ENCODE measurements at places on chromosomes 6 and 20.

- DNase-seq, result no peak
Measured at GRCh38 chr6:148440016-148440415, 97.4 kb downstream of the SASH1 start.

DNA sequence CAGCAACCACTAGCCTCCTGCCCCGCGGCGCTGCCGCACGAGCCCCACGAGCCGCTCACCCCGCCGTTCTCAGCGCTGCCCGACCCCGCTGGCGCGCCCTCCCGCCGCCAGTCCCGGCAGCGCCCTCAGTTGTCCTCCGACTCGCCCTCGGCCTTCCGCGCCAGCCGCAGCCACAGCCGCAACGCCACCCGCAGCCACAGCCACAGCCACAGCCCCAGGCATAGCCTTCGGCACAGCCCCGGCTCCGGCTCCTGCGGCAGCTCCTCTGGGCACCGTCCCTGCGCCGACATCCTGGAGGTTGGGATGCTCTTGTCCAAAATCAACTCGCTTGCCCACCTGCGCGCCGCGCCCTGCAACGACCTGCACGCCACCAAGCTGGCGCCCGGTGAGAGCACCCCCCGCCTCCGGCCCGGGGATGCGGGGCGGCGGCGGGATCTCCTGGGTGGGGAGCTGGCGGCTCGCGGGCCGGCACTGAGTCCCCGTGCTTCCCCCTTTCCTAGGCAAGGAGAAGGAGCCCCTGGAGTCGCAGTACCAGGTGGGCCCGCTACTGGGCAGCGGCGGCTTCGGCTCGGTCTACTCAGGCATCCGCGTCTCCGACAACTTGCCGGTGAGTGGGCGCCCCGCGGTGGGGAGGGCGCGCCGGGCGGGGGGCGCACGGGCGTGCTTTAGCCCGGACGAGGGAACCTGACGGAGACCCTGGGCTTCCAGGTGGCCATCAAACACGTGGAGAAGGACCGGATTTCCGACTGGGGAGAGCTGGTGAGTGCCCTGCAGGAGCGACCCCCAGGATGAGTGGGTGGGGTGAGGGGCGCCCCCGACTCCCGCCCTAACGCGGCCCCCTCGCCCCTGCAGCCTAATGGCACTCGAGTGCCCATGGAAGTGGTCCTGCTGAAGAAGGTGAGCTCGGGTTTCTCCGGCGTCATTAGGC is 585 bp downstream of the PIM1 start:
- no peak for DNase-seq

GRCh38 chr20:61057443-61058121 is 194.5 kb upstream of the CDH4 start:
- DNase-seq, result no peak

DNA sequence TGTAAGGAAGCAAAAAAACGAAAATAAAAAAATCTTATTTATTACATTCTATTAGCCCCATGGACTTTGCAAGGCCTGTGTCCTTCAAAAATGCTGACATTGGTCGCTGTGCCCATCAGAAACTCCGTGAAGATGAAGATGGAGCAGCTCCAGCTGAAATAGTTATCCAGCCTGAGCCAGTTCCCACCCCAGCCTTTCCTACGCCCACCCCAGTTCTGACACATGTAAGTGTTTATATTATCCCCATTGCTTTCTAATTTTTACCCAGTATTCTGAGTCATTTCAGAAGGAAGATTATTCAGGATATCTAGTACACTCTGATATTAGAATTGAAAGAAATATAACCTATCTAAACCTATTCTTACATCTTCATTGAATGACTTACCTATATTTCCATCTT is 217.7 kb downstream of the ARHGAP18 start:
- no peak for DNase-seq

DNA sequence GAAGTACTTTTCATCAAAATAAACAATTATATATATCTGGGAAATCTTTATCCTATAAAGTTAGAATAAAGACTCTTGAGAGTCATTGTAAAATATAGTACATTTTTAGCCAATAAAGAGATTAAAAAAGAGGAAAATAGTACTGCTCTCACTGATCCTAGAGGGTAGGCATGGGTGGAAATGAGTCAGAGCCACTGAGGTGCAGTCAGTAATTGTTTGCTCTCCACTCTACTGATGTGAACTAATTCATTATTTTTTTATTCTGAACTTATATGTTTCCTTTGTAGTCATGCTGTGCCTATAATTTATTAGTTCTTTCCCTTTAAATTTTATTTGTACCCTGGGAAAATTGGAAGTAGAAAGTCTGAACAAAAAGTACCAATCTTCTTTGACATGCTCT is 1359.4 kb upstream of the GJE1 start:
- DNase-seq, result no peak

DNA sequence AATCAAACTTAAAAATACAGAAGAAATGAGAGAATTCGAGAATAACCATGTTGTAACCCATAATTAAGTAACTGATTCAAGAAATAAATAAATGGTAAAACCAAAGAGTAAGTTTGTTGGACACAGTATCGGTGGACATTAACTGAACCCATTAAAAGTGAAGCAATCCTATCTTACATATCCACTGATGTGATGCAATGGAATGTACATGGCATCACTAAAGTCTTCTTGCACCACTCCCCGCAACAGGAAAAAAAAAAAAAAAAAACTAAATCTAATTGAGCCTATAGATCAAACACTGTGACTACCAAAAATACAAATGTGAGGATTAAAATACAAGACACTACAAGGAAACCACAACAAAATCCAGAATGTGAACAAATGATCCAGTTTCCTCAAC is 7.9 kb downstream of the SNX14 start:
- DNase-seq, result no peak

- no peak for DNase-seq
Measured at GRCh38 chr20:46894579-46894958, at the start of gene EYA2. Gene EYA2 (plus strand): TSS chr20:46894843. CDS start chr20:46990011, 95,168 bp downstream.

- no peak for DNase-seq
Measured at GRCh38 chr6:38684237-38684636, 18.7 kb downstream of the GLO1 start.

DNA sequence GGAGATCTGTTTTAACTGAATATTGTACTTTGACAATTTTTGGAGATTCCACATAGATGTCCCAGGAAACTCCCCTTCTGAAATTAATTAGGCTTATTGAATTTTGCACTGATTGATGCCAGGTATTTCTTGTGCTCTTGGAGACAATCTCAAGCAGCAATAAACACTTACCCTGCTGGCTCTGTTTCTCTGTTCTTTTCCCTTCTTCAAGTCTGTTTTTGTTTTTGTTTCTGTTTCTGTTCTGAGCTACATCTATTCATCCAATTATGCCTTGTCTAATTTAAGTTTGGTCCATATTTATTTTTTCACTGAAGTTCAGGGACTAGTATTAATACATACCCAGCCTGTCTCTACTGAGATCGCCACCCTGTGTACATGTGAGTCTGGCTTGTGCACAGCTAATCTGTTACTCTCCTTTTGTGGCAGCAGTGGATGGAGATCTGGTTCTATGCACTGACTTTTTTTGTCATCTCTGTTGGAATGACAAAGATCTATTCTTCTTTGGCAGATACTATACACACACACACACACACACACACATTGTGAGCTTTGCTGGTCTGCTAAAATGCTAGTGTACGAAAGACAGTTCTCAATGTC is 51.9 kb downstream of the IL22RA2 start:
- no peak for DNase-seq

GRCh38 chr20:6299456-6299855 is 176.6 kb upstream of the FERMT1 start:
- no peak for DNase-seq

GRCh38 chr6:48775157-48775556 is 664.2 kb upstream of the PTCHD4 start:
- no peak for DNase-seq

- DNase-seq, result no peak
Measured at GRCh38 chr20:40698281-40698680, 9.2 kb upstream of the MAFB start.

- no peak for DNase-seq
Measured at GRCh38 chr6:90192857-90193256, 103.8 kb downstream of the BACH2 start.

DNA sequence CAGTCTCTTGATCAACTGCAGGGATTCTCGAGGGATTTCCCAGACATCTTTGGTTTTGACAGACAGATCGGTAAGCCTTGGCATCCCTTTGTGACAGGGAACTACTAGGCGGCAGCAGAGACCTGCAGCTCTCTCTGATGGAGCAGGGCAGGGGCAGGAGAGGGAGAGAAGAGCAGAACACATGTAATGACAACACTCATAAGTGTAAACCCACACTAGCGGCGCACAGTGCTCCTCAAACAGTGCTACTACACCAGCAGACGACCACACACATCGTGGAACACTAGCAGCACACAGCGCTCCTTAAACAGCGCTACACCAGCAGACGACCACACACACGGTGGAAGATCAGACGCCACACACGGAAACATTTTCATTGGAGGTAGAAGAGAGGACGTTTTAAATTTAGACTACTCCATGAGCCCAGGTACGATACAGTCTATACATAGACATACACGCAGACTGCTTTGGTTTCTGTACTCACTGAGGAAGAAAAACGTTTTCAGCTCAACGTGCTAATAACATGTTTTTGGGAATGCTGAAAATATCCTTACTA is 94.5 kb upstream of the TRAF3IP2 start:
- DNase-seq, result no peak

GRCh38 chr6:15400572-15401004 is 154.7 kb downstream of the JARID2 start:
- peak; percentile 54 for DNase-seq

GRCh38 chr6:85137865-85138264 is 312.0 kb upstream of the NT5E start:
- DNase-seq, result no peak

- no peak for DNase-seq
Measured at GRCh38 chr6:118865100-118865391, 28.9 kb upstream of the ASF1A start.

- no peak for DNase-seq
Measured at GRCh38 chr6:151229401-151230276, 10.1 kb upstream of the AKAP12 start.

DNA sequence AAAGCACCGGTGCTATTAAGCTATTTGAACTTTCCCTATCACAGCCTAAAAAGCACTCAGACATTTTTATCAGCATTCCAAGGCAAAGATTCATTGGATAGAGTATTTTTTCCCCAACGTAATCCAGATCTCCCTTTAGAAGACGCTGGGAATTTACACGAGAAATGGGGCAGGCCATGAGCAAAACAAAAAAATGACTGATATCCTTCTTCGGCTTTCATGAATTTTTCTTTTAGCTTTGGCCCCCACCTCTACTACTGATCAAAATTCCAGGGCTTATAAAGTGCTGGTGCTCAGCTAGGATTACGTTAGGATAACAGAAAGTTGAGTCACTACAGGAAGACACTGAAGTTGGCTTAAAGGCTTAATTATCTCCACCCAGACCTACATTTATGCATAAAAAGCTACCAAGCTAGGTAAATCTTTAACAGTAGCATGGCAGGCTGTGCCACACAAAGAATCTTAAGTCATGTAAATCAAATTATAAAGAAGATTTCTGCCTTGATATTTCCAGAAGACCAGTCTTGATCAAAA is 418.5 kb upstream of the BTBD3 start:
- DNase-seq, result no peak

DNA sequence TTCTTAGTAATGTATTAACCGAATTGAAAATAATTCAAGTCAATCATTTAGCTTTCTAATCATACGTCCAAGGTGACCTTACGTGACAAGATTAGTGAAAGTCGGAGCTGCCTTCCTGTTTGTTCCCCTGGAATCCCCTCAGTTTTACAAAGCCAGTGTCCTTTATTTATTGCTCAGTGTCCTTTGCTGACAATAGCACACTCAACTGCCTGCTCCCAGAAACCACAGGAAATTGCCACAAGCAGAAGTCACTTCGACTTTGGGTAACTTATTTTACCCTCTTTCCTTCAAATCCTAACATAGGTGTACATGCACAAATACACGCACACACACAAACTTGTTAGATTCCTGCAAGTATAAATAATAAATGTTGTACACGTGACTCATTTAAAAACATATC is 1167.7 kb upstream of the ADGRB3 start:
- no peak for DNase-seq

DNA sequence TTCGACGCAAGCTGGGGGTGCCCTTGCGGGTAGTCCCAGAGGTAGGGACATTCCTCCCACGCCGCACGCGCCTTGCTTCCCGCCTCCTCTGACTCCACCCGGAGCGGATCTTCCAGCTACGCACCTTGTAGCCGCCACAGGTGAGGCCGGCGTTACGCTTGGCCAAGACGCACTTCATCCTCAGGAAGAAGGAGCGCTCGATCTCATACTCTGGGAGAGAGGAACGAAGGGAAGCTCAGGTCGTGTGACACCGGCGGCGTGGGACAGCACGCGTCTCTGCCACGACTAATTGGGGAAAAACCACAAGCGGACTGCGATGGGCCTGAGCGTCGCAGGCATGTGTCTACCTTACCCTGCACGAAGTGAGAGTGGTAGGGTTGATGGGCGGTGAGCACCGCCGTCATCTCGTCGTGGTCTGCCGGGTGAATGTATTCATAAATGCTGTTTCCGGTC is 15.5 kb downstream of the SIM1 start:
- no peak for DNase-seq

- DNase-seq, result no peak
Measured at GRCh38 chr6:159913862-159914564, 23.2 kb downstream of the MAS1 start.

DNA sequence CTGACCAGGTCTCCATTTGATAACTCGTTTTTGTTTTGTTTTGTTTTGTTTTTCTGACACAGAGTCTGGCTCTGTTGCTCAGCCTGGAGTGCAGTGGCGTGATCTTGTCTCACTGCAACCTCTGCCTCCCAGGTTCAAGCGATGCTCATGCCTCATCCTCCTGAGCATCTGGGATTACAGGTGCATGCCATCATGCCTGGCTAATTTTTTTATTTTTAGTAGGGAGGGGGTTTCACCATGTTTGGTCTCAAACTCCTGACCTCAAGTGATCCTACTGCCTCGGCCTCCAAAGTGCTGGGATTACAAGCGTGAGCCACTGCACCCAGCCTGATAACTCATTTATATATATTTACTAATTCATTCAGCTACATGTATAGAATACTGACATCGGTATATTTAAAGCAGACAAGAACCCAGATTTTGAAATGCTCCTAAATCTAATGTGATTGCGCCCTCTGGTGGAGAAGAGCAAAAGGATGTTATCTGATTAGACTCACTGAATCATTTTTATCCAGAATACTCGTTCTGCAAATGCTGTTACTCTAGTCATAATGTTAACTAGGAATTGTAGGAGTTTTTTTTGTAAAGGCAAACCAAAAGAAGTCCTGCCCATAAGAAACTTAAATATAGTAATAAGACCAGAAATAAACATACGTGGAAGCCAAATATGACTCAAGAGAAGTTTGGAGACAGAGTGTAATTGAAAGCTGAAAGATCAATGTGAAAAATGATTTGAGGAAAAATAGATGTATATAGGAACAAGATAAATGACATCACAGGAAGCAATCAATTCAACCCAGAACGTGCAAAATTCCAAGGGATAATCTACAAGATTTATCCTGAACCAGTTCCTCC is 5.3 kb upstream of the COL12A1 start:
- no peak for DNase-seq
